Nephron progenitor cell (in vitro differentiated cells): ENCODE measurements at places on chromosomes 5 and 9.

GRCh38 chr5:11588803-11589202 lies 315.4 kb downstream of the CTNND2 start:
- DNase-seq, result no peak

DNA sequence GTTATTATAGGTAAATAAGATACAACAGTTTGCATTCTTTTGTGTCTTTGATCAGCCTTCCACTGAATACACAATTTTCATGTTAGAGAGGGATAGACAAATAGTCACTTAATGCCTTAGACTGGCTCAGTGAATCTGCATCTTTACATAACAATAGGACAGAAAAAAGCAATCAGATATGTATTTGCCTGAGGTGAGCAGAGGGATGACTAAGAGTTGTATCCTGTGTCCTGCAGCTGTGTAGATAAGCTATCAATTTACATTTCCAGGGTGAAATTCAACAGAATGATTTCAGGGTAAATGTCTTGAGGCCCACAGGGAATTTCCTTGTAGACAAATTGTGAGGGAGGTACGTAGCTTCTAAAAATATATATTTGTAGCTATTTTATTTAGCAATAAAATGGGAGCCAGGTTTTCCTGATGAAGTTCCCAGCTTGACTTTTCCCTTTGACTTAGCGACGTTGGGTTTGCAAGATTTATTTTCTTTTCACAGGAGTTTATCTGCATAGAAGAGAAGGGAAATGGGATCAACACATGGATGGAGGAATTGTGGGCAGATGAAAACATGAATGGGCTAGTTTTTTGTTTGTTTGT lies 586.1 kb upstream of the CDH6 start:
- no peak for DNase-seq

DNA sequence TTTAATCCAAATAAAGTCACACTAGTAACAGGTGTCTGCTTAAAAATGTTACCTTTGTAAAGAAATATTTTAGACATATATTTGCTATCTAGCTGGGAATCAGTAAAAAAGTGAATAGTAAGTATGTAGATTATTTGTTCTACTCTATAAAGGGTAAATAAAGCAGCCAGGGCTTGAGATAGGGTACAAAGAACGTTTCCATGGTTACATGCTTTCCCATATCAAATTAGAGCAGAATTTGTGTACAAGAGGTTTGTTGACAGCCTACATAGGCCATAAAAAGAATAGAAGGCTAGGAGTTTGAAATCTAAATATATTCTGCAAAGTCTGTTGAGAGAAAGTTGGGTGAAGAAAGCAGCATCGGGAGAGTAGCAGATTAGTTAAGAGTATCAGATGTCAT lies 160.9 kb upstream of the POU5F2 start:
- no peak for DNase-seq

DNA sequence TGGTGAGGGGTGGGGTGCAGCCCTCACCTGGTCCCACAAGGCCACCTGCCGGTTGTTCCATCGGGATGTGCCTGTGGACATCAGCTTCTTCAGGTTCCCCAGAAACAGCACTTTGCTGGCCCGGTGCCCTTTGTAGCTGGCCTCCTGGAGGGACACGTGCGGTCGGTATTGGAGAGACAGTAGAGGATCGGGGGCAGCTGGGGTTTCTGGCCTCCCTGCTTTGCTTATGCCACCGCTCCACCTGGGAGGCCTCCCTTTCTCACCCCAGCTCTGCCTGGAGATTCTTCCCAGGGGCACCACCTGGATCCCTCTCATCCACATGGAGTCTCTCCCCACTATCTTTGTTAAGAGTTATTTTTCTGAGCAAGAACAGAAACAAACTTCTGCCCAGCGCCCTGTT lies 13.1 kb upstream of the TRIM14 start:
- no peak for DNase-seq

- DNase-seq, result no peak
These were observed 26.8 kb downstream of the ANP32B start for GRCh38 chr9:98009936-98010335.

- no peak for DNase-seq
These were observed 168.1 kb upstream of the POC5 start for GRCh38 chr5:75885321-75885720.

- no peak for DNase-seq
These were observed 49.2 kb downstream of the PCSK5 start for GRCh38 chr9:75939536-75940111.

- no peak for DNase-seq
These were observed 18.2 kb upstream of the DCP2 start for GRCh38 chr5:112958093-112959088.

GRCh38 chr9:130034570-130034969 lies 8.4 kb downstream of the FNBP1 start:
- no peak for DNase-seq

DNA sequence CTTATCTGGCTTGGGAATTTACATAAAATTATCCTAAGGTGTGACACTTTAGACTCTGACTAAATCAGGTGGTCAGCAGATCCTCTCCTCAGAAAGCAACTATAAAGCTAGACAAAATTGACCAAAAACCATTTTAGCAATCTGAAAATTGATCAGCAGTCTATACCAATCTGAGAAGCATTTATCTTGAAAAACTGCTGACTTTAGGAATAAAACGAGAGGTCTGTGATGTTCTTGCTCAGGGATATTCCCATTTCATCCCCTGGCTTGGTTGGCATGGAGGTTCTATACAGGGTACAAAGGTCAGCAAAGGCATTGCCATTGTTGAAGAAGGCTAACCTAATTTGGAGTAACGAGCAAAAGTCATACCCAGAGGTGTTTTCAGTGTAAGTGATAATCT lies 11.7 kb downstream of the SPINK5 start:
- no peak for DNase-seq

DNA sequence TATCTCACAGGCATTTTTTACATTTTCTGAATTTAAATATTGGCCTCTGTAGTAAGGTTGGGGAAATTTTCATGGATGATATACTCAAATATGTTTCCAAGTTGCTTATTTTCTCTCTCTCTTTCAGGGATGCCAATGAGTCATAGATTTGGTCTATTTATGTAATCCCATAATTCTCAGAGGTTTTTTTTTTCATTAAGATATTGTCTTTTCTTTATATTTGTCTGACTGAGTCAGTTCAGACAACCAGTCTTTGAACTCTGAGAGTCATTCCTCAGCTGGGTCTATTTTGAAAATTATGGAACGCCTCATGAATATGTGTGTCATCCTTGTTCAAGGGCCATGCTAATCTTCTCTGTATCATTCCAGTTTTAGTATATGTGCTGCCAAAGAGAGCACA lies 223.2 kb downstream of the PCSK1 start:
- no peak for DNase-seq

DNA sequence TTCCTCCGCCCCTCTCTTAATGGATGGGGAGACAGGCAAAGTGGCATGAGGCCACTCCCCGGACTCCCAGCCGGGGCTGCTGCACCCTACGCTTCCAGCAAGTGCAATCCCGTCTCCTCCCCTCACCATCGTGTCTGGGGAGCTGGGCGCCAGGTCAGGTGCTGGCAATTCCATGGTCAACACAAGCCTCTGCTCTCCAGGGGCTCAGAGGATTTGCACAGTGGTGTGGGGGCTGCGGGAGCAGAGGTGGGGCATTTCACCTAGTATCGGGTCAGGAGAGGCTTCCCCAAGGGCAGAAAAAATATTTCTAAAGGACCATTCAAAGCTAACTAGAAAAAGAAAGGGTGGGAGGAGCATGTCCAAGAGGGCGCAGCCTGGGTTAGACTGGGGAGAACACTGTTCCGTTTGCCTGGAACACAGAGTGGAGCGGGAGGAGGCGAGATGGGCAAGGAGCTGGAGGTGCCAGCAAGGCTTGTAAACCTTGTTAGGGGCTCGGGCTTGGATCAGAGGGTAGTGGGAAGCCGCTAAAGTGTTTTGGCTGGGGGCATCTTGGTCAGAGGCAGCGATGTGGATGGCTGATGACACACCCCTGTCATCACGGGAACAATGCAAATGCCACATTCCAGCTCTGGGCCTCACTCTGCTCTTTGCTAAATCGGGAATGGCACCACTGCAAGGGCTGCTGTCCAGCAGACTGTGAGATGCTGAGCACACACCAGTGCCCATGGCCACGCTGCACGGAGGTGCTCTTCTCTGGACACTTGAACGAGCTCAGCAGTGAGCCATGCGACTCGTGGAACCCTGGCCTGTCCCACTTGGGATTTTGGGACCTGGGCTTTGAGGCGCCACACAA lies 191.7 kb downstream of the CDK5RAP2 start:
- DNase-seq, result no peak

DNA sequence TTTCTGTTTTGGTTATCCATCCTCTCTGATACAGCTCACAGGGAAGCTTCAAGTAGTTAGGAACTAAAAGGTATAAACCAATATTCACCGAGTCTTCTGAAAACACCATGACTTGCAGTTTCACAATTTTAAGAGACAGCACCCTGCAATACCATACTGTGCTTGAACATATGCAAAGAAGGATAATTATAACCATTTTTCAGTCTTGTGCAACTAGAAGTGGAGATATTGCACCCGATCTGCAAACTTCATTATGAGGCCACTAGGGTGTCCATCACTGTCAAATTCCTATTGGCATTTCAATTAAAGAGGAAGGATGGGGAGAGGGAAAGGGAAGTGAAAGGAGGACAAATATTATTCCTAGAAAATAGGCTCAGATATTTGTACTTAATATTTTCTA lies 32.4 kb upstream of the CEP120 start:
- no peak for DNase-seq

- no peak for DNase-seq
These were observed 65.6 kb downstream of the ZFR start for GRCh38 chr5:32378966-32379365.

GRCh38 chr5:126976520-126977172 lies 53.7 kb downstream of the MARCHF3 start:
- no peak for DNase-seq

GRCh38 chr9:136254381-136255165 lies 9.0 kb upstream of the QSOX2 start:
- DNase-seq, result no peak

DNA sequence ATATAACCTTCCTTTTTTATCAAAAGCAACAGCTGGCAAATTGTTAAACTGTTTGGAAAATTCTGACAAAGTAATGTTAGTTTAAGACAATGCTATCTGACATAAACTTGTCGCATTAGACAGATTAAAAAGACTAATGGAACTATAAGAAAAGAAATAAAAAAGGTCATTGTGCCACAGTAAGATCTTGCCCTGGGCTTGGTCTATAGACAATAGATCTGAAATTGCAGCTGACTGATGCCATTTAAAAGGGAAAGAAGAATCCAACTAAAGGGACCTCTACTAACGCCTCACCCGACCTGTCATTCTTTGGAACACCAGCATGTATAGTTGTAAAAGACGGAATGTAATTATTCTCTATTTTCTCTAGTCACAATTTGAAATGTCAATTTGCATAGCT lies 644.4 kb upstream of the GRAMD2B start:
- no peak for DNase-seq

DNA sequence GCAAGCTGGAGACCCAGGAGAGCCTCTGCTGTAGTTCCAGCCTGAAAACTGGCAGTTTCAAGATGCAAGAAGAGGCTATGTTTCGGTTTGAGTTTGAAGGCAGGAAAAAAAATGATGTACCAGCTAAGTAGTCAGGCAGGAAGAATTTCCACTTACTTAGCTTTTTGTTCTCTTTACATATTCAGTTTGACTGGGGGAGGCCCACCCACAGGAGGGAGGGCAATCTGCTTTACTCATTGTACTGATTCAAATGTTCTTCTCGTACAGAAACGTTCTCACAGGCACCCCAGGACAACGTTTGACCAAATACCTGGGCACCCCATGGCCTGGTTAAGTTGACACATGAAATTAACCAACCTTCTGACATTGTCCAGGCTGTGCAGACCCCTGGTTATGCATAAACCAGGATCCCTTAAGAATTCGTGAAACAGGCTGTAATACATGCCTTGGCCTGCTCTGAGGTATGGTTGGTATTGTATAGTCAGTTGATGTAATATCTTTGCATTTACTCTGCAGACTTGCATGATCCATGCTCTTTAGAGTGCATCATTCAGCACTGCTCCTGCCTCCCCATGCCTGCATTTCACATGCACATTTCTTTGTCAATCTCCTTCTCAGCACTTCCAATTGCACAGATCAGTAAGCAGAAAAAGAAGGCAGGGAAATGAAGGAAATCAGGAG lies 687.1 kb downstream of the TAF11L14 start:
- DNase-seq, result no peak

DNA sequence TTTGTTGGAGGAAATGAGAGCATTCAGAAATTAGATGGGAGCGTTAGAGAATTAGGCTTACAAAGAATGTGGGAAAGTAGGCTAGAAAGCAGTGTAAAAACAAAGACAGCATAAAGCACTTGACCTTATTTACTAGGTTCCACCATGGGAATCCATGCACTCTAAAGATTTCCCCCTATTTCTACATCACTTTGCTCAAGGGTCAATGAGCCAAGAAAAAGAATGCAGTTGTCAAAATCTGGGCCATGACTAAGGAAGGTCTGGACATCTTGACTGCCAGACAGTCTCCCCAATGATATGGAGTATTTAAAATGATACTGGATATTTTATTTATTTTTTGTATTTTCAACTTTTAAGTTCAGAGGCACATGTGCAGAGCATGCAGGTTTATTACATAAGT lies 3.4 kb downstream of the TLR4 start:
- no peak for DNase-seq

DNA sequence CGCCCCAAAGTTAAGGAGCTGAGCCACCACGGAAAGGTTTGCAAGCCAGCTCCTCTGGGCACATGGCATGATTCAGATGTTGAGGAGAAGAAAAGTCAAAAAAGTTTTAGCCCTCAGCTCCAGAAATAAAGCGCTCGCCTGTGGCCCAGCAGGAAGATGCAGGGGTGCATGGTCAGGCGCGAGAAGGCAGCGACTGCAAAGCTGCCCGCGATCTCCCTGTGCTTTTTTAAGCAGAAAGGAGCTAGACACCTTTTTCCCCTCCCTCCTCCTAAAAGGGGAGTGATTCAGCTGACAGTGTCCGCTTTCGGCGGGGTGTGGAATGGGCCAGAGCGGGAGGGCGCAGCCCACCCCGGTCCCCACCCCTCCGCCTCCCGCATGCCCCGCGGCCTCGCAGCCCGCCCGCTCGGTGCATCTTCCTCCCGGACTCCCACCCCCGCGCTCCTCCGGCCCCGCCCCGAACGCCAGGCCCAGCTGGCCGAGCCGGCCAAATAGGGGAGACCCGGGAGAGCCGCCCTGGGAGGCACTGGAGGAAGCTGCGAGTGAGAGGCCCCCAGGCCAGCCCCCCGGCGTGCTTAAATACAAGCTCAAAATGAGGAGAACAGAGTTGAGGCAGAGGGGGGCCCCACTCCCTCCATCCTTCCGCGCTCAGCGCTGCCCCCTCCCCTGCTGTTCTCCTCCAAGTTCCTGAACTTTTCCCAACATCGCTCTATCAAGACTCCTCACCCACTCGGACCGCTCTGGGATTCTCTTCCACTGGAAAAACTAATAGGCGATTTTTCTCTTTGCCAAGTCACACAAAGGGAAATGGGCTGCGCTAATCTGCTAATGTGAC lies at the start of gene ADAMTS12:
TSS of gene ADAMTS12 (minus strand) at position 203 of the 832 bp plus-strand sequence. CDS start at position 69, 134 bp downstream.
- DNase-seq, result peak; percentile 82

GRCh38 chr9:99137225-99137624 lies 32.3 kb downstream of the TGFBR1 start:
- DNase-seq, result no peak

GRCh38 chr5:176352116-176352878 lies 9.3 kb downstream of the KIAA1191 start:
- DNase-seq, result no peak

- DNase-seq, result peak; percentile 57
These were observed at the start of gene PLPP7 for GRCh38 chr9:131289301-131290035. TSS of gene PLPP7 (plus strand) at chr9:131289723. CDS start at chr9:131289998, 275 bp downstream.

GRCh38 chr5:40416098-40416497 lies 263.6 kb upstream of the PTGER4 start:
- no peak for DNase-seq

- no peak for DNase-seq
These were observed 56.1 kb downstream of the ITGA2 start for GRCh38 chr5:53045263-53045662.
